ENCODE measurements at places on chromosomes 7 and 10.

DNA sequence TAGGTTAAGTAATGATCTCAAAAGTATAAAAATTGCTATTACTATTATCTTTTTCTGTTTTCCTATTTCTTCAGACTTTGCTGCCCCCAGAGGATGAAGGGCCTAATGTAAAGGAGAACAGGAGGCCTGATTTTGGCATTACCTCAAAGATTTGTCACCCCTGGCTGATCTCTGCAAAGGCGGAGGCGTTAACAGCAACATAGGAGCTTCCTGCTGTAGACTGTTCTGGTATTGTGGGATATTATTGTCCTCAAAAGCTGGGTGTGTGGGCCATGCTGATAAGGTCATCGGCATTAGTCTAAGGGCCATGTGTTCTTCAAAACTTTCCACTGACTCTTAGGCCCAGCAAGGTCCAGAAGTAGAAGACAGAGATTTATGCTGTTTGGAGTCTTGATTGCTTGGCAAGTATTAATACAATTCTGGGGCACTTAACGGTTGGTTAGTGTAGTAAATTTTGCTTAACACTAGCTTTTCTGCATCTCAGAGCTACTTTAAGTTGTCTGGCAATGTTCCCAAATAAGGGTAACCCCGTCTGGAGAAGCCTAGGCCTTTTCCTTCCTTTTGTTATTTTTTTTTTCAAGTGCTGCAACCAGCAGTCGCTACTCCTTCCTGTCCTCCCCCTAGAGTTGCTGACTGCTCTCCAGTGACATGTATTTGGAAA lies 14.0 kb upstream of the ENTPD1 start:
- no peak for DNase-seq

GRCh38 chr7:37083311-37084096 lies 359.2 kb upstream of the AOAH start:
- DNase-seq: no peak

GRCh38 chr7:12779947-12780346 lies 92.5 kb downstream of the ARL4A start:
- DNase-seq: no peak

DNA sequence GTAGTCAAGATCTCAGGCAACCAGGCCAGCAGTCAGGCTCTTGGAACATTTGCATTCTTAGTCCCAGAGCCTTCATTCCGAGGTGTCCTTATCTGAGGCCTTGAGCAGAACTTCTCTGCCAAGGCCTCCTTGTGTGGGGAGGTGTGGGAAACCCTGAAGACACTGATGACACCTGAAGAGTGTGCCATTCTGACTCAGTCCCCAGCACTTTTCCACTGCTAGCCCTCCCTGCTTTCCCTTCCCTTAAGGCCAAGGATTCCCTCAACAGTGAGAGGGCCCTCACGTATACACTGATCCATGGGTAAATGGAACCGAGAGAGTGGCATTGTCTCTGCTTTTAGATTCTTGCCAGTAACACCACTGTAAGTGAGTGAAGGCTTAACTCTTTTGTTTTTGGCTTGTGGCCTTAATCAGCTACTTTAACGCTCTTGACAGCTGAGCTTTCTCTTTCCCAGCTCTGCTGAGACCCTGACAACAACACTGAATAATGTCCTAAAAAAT lies 30.3 kb downstream of the TRDMT1 start:
- no peak for DNase-seq

DNA sequence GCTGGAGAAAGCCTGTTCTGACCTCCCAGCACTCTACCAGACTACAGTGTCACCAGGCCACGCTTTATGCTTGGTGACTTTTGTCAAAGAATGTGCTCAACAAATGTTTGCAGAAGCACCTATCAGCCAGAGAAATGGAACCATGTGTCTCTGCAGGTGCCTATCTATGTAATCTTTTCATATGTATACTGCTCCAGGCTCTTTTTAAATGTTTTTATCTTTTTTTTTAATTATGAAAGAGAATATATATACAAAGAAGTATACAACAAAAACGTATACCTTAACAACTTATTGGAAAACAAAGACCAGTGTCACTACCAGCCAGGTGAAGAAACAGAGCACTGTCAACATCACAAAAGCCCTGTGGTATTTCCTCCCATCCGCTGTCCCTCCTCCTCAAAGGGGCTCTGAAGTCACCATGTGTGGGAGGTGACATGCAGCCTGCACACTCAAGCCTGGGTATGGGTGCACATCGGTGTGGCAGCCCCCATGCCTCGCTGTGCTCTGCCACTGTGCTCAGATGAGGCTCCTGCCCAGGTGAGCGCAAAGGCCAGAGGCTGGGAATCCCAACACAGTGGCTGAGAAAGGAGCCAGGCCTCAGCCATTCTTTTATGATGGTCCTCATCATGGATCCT lies 120.6 kb downstream of the CLEC2L start:
- no peak for DNase-seq

DNA sequence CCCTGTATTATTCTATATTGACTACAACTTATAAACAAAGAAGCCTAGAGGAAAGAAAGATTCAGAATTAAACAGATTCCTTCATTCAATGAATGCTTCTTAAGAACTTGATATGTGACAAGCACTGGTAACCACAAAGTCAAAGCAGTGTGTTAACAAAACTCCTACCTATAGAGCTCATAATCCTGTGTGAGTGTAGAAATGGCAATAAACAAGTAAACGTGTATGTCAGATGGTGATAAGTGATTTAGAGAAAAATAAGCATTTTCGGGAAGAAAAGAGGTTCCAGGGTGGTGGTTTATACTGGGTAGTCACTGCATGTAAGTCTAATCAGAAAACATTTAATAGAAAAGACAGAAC lies 141.3 kb downstream of the JMJD1C start:
- DNase-seq: no peak

GRCh38 chr7:54837168-54837567 lies 78.2 kb upstream of the SEC61G start:
- no peak for DNase-seq

- no peak for DNase-seq
Measured at GRCh38 chr7:125089171-125089570, 159.5 kb upstream of the POT1 start.

- DNase-seq: no peak
Measured at GRCh38 chr7:5278766-5279165, 4.0 kb upstream of the SLC29A4 start.

Measured in nucleus accumbens (tissue), 56 donors.